Caco-2 (cell line): ENCODE measurements at places on chromosomes 16 and 17.
A peak's percentile ranks its signal among the peaks of the same experiment; 100 is the strongest.

DNA sequence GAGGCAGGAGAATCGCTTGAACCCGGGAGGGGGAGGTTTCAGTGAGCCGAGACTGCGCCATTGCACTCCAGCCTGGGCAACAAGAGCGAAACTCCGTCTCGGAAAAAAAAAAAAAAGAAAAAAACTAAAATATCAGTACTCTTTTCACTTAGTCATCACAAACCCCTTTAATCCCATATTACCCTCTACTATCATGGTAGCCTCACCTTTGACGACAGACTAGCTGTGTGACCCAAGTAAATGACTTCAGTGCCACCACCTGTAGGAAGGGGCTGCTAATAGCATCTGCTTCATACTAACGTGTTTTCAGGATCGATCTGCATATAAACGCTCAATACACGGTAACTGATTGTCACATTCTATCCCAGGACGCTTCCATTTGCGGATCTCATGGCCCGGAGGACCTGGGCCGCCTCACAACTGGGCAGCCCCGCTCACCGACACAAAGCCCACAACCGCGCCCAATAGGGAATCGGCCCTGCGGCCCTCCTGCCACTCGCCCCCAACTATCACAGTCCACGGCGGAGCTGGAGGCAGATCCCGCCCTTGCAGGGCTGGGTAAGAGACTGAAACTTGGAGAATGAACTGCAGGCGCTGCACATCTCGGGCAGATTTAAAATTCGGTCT lies 1.1 kb upstream of the ZNF263 start:
- H3K27ac ChIP-seq, result peak overlapping the region; percentile 99
- H3K36me3 ChIP-seq, result peaks cover 8% of the 10 kb centered on the region
- H3K27me3 ChIP-seq, result no peaks in the 10 kb centered on the region
- peak overlapping the region; percentile 72 for H3K4me3 ChIP-seq
- DNase-seq, result peak; percentile 74

DNA sequence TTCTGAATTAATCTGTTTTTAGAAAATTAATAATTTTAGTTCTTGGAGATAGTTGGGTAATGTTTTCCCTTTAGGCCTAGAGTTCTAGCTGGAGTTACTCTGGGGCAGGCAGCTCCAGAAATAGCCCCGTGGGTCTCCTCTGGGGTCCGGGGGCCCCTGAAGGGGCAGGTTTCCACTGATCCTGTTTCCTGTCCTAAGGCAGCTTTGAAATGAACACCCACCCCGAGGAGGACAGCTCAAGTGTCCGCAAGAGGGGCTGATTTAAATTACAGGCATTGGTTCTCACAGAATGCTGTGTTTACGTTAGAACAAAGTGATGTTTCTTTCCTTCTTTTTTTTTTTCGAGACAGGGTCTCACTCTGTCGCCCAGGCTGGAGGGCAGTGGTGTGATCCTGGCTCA lies 23.8 kb downstream of the EEF2K start:
- no peaks in the 10 kb centered on the region for H3K36me3 ChIP-seq
- 0 out of 2 replicates have a peak, but pooled peaks cover 6% of the 10 kb centered on the region for H3K4me1 ChIP-seq
- H3K27ac ChIP-seq, result no peak overlapping the region
- no peaks in the 10 kb centered on the region for H3K27me3 ChIP-seq
- no peak for DNase-seq

- no peak overlapping the region for H3K4me3 ChIP-seq
- no peak for DNase-seq
- H3K27me3 ChIP-seq, result no peaks in the 10 kb centered on the region
Observed at GRCh38 chr16:51197953-51198748, 47.1 kb upstream of the SALL1 start.

GRCh38 chr16:27625050-27625697 lies 75.2 kb downstream of the KATNIP start:
- H3K4me3 ChIP-seq, result no peak overlapping the region
- no peak overlapping the region for H3K27ac ChIP-seq
- no peak for DNase-seq
- H3K36me3 ChIP-seq, result no peaks in the 10 kb centered on the region
- no peaks in the 10 kb centered on the region for H3K27me3 ChIP-seq

DNA sequence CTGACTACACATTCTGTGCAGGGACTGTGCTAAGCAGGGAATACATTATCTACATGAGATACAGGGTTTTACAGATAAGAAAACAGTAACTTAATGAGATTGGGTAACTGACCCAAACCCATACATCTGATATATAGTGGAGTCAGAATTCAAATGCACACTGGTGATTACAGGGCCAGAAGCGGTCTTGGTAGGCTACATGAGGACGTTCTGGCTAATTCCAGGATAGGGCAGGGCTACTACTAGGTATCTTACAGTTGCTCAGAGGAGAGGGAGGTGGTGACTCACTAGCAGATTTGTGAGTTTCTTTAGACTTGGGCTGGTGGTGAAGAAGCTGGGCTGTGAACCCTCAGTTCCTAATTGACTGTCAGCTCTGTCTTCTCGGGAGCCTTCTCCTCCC lies 21.4 kb downstream of the TRIM16 start:
- H3K27ac ChIP-seq, result no peak overlapping the region
- no peaks in the 10 kb centered on the region for H3K36me3 ChIP-seq
- no peak for DNase-seq
- H3K4me3 ChIP-seq, result no peak overlapping the region
- H3K27me3 ChIP-seq, result no peaks in the 10 kb centered on the region
- H3K4me1 ChIP-seq, result peaks cover 28% of the 10 kb centered on the region

GRCh38 chr16:22358000-22358399 lies 16.4 kb downstream of the CDR2 start:
- no peaks in the 10 kb centered on the region; the same call in 1 of the 2 replicates for H3K36me3 ChIP-seq
- no peak overlapping the region for H3K27ac ChIP-seq
- no peak overlapping the region for H3K4me3 ChIP-seq
- no peaks in the 10 kb centered on the region for H3K27me3 ChIP-seq
- DNase-seq, result no peak

GRCh38 chr16:87694441-87695125 lies 71.2 kb downstream of the KLHDC4 start:
- no peaks in the 10 kb centered on the region for H3K4me1 ChIP-seq
- H3K4me3 ChIP-seq, result no peak overlapping the region
- H3K27ac ChIP-seq, result no peak overlapping the region
- H3K36me3 ChIP-seq, result no peaks in the 10 kb centered on the region; the same call in 1 of the 2 replicates
- H3K27me3 ChIP-seq, result no peaks in the 10 kb centered on the region

DNA sequence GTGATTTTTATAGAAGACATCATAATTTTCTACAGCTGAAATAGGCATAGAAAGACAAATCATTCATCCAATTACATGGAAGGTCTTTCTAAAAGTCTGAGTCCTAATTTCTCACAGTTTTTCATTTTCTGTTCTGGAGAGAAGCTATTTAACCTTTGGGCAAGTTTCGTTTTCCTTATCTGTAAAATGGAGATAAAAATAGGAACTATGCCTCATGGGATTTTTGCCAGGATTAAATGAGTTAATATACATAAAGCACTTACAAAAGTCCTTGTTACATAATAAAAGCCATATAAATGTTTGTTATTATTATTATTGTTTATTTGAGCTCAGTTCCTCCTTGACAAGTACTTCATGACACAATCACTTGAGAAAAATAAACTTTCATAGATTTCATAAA lies 121.4 kb downstream of the SKAP1 start:
- no peak overlapping the region for H3K4me3 ChIP-seq
- no peak for DNase-seq
- H3K27ac ChIP-seq, result no peak overlapping the region
- no peaks in the 10 kb centered on the region for H3K27me3 ChIP-seq
- H3K4me1 ChIP-seq, result peaks cover 18% of the 10 kb centered on the region

- H3K27me3 ChIP-seq, result no peaks in the 10 kb centered on the region
- no peaks in the 10 kb centered on the region for H3K36me3 ChIP-seq
- H3K4me3 ChIP-seq, result no peak overlapping the region
- DNase-seq, result no peak
- no peak overlapping the region for H3K27ac ChIP-seq
Observed at GRCh38 chr17:8072729-8073461, 14.6 kb downstream of the ALOX12B start.

- no peak overlapping the region for H3K4me3 ChIP-seq
- no peaks in the 10 kb centered on the region for H3K27me3 ChIP-seq
- no peak overlapping the region for H3K27ac ChIP-seq
- DNase-seq, result no peak
- no peaks in the 10 kb centered on the region for H3K36me3 ChIP-seq
- H3K4me1 ChIP-seq, result no peaks in the 10 kb centered on the region
Observed at GRCh38 chr16:84635702-84636101, 12.6 kb upstream of the KLHL36 start.

- H3K4me3 ChIP-seq, result no peak overlapping the region
- no peaks in the 10 kb centered on the region for H3K36me3 ChIP-seq
- DNase-seq, result no peak
- H3K27ac ChIP-seq, result no peak overlapping the region
- H3K27me3 ChIP-seq, result no peaks in the 10 kb centered on the region
Observed at GRCh38 chr16:48350736-48351135, 34.5 kb downstream of the SIAH1 start.

- peak within 1 kb of the TSS; percentile 97 for H3K27ac ChIP-seq
Observed at GRCh38 chr17:43778337-43779144, at the start of gene DUSP3. Gene DUSP3, minus strand, starts transcription at chr17:43778977. Its CDS starts 53 bp downstream, at chr17:43778924.

DNA sequence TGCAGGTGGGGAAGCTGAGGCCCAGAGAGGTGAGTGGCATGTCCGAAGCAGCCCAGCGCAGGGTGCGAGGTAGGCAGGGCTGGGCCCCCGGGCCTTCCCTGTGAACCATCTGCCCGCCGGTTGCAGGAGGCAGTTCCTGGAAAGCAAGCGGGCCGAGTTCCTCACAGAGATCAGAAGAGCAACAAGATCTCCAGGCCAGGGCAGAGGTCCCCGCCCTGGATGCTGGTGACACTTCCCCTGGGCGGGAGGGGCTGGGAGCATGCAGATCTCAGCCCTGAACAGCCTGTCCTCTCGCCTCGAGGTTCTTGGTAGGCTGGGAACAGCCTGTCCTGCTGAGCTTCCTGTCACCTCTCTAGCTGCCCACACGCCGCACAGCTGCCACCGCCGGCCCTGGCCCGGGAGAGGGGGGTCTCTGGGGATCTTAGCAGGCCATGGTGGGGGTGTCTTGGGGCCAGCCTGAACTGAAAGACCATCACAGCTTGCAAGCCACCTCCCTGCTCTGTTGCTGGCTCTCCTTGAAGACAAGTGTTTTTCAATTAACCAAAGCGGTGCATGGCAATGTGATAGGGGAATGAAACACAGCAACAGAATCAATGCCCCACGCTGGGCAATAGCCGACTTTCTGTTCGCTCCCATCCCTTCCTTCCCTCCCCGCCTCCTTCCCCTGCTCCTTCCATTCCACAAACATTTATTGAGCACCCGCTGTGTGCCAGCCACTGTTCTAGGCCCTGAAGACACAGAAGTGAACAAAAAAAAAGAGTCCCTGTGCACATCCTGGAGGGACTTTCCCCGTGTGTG lies 31.7 kb downstream of the SOCS1 start:
- no peaks in the 10 kb centered on the region for H3K4me1 ChIP-seq
- no peaks in the 10 kb centered on the region for H3K36me3 ChIP-seq
- no peaks in the 10 kb centered on the region for H3K27me3 ChIP-seq
- no peak for DNase-seq
- H3K4me3 ChIP-seq, result no peak overlapping the region

DNA sequence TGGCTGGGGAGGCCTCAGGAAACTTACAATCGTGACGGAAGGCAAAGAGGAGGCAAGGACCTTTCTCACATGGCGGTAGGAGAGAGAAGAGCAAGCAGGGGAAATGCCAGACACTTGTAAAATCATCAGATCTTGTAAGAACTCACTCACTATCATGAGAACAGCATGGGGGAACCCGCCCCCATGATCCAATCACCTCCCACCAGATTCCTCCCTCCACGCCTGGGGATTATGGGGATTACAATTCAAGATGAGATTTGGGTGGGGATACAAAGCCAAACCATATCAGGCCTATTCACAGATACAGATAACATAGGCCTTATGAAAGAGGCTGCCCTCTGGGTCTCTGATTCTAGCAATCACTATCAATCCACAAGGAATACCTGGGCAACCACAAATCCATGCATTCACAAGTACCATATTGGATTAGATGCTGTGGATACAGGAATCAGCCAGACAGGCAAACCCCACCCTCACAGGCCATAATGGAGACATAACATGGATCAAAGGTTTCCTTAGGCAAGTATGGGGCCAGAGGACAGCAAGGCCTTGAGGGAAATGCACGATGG lies 284.9 kb downstream of the SOX9 start:
- H3K4me1 ChIP-seq, result peaks cover 93% of the 10 kb centered on the region
- DNase-seq, result no peak
- no peaks in the 10 kb centered on the region for H3K27me3 ChIP-seq

GRCh38 chr16:71421911-71422310 lies 19.9 kb downstream of the TLE7 start:
- no peak overlapping the region for H3K27ac ChIP-seq
- H3K4me1 ChIP-seq, result no peaks in the 10 kb centered on the region
- no peaks in the 10 kb centered on the region for H3K36me3 ChIP-seq
- H3K4me3 ChIP-seq, result no peak overlapping the region

DNA sequence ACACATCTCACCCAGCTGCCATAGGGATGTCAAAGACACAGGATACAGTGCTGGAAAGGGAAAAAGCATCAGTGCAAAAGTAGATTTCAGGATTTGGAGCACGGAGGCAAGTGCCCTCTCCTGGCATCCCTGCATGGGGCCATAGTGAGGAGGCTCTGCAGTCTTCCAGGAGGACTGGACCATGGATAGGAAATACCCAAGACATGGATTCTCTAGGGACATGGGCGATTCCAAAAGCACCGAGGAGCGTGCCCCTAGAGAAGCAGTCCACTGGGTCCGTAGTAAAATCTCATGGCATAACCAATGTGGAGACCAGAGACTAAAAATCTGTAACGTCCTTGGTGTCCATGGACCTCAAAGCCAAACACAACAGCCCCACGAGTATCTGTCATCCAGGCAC lies 818.2 kb downstream of the KCNJ18 start:
- H3K27me3 ChIP-seq, result no peaks in the 10 kb centered on the region
- H3K4me3 ChIP-seq, result no peak overlapping the region
- no peaks in the 10 kb centered on the region for H3K4me1 ChIP-seq
- no peak for DNase-seq
- no peak overlapping the region for H3K27ac ChIP-seq
- H3K36me3 ChIP-seq, result no peaks in the 10 kb centered on the region

- H3K4me3 ChIP-seq, result no peak overlapping the region
- H3K36me3 ChIP-seq, result no peaks in the 10 kb centered on the region
- DNase-seq, result no peak
- H3K27me3 ChIP-seq, result no peaks in the 10 kb centered on the region
Observed at GRCh38 chr16:28498666-28499381, 4.4 kb downstream of the APOBR start.

- no peaks in the 10 kb centered on the region for H3K36me3 ChIP-seq
- H3K27me3 ChIP-seq, result no peaks in the 10 kb centered on the region
- H3K4me1 ChIP-seq, result peaks cover 6% of the 10 kb centered on the region
- H3K4me3 ChIP-seq, result no peak overlapping the region
Observed at GRCh38 chr16:12546918-12547607, 256.6 kb downstream of the CPPED1 start.

DNA sequence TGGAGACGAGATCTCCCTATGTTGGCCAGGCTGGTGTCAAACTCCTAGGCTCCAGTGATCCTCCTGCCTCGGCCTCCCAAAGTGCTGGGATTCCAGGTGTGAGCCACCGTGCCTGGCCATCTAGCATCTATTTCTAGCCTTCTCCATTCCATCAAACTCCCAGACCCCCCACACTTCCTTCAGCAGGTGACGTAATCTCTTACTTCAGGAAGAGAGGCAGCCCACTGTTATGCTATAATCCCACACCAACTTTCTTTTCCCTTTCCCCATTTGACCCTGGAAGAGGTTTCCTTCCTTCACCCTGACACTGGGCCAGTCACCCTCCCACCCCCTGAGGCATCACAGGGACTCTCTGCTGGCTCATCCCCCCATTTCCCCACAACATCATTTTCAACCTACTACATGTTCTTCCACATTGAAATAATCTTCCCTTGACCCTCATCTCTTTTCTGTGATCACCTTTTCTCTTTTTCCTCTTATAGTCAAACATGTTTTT lies 7.6 kb downstream of the ITGA2B start:
- DNase-seq, result no peak
- no peaks in the 10 kb centered on the region for H3K27me3 ChIP-seq
- no peak overlapping the region for H3K27ac ChIP-seq
- no peaks in the 10 kb centered on the region for H3K4me1 ChIP-seq
- H3K4me3 ChIP-seq, result no peak overlapping the region
- no peaks in the 10 kb centered on the region for H3K36me3 ChIP-seq
